ENCODE measurements at places on chromosomes 1 and 21.

- no peak for DNase-seq
Measured at GRCh38 chr1:225780630-225781029, 3.0 kb downstream of the SRP9 start.

DNA sequence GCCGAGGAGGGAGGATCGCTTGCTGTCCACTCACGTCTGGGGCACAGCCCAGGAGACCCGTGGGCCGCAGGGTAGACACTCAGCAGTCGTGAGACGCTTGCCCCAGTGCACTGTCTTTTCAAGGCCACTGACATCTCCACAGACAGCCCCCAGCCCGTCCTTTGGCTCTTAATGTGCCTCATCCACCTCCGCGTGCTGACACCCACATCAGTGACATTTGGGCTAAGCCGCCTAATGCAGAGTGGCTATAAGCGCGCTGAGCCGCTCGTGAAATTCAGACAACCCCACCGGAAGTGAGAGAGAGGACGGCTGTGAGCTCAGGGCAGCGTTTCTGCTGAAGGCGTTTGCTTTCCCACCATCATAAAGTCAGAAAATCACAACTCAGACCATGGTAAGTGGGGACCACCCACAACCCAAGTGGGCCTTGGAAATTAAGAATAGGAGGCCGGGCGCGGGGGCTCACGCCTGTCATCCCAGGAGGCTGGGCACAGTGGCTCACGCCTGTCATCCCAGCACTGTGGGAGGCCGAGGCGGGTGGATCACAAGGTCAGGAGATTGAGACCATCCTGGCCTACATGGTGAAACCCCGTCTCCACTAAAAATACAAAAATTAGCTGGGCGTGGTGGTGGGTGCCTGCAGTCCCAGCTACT, 8.4 kb downstream of the SLC35E2B start:
- no peak for DNase-seq

DNA sequence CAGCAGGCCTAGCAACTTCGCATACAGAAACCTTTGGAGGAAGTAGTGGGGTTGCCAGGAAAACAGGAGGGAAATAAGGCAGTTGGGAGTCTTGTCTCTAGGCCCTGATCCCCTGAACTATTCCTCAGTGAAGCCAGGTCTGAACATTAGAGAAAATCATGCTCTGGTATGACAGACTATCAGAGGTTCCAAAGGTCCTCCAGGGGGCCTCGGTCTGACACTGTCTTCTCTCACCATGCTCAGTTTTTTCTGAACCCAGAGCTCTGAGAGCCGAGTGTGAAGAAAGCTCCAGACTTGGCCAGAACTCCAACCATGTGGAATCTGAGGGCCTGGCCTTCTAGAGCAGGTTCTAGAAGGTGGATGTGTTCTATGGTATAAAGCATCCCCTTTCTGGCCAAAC, 4.0 kb downstream of the TOMM40L start:
- DNase-seq, result no peak

DNA sequence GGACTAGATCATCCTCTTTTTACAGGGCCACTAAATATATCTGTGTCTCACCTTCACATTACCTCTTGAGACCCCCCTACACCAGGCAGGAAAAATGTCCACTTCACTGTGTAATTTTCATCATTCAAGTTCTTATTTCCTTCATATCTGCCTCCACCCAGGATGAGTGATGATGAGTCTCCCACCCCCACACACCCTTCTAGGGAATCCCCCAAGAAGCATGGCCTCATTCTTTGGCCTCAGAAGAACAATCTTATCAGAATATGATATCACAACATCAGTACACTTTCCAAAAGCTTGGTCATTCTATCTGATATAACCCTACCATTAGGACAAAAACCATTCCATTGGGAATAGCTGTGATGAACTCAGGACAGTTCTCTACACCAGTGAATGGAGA, 170.3 kb upstream of the DUSP10 start:
- DNase-seq, result no peak

DNA sequence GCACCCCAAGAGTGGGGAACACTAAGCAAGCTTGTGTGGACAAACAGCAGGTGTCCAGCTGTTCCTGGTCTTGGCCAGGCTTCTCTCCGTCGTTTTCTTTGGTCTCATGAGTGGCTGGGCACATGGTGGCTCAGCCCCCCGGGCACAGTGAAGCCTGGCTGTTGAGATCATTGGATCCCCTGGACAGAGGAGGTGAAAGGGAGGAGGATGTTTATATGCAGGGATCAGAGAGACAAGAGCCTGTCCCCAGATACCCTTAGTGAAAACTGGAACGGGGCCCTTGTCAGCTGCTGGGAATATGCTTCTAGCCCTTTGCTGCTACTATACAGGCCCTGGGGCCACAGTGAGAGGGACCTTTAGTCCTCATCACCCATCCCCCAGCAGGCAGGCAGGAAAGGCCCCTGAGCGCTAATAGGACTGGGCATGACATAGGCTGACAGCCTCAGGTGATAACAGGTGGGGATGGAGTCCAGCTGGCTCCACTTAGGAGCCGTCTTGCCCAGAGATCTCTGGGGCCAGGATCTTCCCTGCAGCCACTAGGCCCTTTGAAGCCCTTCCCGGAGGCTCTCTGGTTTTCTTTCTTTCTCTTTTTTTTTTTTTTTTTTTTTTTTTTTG, 16.4 kb downstream of the EPHA8 start:
- no peak for DNase-seq

DNA sequence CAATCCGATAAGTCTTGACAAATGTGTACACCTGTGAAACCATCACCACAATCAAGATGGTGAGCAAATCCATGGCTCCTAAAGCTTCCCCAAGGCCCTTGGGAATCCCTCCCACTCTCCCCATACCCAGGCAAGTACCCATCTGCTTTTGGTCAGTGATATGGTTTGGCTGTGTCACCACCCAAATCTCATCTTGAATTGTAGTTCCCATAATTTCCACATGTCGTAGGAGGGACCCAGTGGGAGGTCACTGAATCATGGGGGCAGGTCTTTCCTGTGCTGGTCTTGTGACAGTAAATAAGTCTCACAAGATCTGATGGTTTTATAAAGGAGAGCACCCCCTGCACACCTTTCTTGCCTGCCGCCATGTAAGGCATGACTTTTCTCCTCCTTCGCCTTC, 14.6 kb upstream of the GUCA2B start:
- no peak for DNase-seq

DNA sequence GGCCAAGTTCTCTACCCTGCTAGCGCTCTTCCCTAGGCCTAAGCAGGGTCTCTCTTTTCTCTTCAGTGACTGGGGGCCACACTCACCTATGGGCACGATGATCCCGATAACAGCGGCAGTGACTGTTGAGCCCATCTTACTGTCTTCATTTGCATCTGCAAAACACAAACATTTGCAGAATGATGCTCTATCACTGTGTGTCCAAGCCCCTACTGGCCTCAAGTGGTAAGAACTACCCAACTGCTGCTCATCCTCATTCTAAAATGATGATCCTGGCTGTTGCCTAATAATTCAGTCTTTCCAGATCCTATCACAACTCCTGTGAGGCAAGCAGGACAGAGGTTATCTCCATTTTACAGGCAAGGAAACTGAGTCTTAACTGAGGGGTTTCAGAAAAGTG, 16.7 kb upstream of the MAGOH start:
- DNase-seq, result no peak

GRCh38 chr21:37446552-37446951, 80.0 kb downstream of the DYRK1A start:
- no peak for DNase-seq

All from stimulated activated CD8-positive, alpha-beta memory T cell treated with anti-CD3 and anti-CD28 coated beads, Interleukin-4, amount 100 ng/mL, for 1 hour (primary cell).